ENCODE measurements at places on chromosomes 7 and 10. TPM values are rescaled to one million over a fixed set of nuclear protein-coding genes. Genes with fewer than 3 reads are reported as not detected.

DNA sequence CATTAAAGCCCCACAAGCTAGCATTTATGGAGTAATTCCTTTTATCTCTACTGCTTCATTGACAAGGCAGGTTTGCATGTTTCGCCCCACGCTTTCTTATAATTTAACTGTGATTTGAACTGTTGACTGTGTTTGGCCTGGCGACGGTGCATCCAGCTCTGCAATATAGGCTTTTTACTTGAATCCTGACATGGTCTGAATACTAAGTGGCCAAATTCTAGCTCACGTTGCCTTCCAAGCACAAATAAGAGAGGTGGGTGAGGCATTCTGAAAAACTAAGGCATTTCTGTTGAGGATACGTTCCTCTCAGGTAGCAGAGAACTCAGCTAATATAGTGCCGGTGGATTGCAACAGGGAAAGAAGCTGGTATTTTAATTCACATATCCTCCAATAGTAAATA is 61.8 kb downstream of the NRP1 start:
- DNase-seq: no peak

GRCh38 chr7:55423277-55423711 is 58.2 kb downstream of the LANCL2 start:
- DNase-seq: no peak

DNA sequence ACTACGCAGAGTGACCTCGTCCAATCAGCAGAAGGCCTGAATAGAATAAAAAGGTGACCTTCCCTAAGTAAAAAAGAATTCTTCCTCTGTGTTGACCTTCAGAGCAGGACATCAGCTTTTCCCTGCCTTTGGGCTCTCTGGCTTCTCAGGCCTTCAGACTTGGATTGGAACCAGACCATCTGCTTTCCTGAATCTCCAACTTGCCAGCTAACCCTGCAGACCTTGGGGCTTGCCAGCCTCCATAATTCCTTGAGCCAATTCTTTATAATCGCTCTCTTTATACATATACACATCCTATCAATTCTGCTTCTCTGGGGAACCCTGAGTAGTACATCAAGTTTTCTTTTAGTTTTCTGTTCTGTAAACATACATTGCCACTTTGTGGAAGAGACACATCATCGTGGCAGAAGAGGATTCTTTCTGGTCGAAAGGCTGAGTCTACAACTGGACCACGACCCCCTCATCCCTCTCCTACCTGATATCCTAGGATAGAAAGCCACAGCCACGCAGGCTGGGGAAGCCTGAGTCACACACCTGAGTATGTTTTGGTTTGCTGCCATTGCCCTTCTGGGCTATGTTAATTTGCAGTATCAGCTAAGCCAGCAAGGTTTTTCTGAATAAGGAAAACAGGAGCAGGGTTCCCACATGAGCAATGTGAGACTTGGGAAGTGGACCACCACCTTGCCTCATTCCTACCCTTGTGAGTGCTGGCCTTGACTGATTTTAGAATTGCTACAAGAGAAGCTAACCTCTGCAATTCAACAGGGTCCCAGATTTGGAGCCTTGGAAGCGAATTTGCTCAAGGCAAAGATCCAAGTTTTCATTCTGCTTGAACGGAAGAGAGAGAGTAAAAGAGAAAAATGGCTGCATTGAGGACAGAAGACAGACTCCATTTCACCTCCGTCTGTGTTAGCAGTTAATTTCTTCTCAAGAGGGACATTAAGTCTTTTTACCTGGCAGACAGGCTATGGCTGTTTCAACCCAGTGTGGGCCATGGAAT is 445.2 kb upstream of the FZD8 start:
- no peak for DNase-seq

GRCh38 chr10:12389154-12389734 is 39.9 kb downstream of the CAMK1D start:
- no peak for DNase-seq

DNA sequence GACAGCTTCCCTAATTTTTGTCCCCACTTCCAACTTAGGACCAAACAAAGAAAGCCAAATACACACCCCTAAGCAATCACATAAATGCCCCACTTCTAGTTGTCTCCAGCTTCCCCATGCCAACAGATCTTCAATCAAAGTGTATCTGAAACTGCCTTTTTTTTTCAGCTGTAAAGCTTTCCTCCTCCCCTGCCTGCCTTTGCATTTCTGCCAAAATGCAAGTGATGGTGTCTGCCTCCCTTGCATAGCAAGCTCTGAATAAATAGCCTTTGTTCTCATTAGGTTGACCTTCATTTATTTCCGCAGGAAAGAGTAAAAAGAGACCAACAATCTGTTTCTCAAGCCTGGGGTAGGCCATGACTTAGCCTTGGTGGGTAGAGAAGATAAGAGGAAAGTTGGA is 459.4 kb downstream of the GPAM start:
- DNase-seq: no peak

DNA sequence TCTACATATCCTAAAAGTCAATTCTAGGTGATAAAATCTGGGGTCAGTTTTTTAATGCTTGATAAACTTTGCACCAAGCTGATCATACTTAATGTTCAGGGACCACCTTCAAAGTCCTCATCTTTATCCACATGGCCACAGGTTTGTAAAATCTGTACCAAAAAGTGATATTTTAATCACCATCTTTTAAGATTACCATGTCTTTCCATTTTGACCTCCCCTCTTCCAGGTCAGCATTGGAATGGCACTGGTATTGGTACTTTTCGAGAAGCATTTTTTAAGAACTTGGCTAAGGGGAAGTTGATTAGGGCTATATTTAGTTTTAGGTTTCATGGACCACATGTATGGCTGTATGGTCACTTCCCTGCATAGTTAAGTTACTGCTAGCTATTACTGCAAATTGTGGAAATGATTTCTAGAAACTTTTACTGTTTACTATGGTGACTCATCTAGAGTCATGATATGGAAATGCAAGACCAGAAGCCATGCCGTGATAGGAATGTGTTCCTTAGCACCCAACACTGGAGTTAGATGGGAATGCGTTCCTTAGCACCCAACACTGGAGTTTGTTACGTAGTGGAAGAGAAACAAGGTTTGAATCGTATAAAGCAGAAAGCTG is 50.8 kb upstream of the ABLIM1 start:
- DNase-seq: peak; percentile 58

GRCh38 chr10:69818676-69819239 is 17.1 kb downstream of the COL13A1 start:
- no peak for DNase-seq

DNA sequence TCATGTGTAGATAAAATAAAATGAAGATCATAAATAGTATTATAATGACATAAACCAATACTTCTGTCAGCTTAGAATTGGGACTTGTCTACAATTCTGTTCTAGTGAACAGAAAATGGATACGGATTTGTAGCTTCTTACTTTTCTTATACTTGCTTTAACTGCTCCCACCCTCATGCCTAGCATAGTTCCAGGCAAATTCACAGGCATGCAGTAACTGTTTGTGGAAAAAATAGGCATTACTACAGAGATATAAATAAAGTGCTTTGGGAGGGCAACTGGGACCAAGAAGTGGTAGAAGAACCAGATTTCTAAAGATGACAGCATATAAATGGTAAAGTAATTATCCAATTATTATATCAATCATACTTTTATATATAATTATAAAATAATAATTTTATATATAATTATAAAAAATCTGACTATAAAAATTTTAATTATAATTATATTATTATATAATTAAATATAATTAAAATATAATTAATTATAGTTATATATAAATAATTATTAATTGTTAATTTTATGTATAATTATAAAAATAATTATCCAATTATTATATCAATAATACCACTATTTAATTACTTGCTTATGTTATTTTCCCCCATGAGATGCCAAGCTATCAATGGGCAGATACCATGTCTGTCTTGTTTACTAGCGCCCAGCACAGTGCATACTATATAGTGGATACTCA is 144.1 kb downstream of the NOC3L start:
- no peak for DNase-seq

GRCh38 chr7:103735377-103735776 is 254.1 kb downstream of the RELN start:
- DNase-seq: peak; percentile 2

DNA sequence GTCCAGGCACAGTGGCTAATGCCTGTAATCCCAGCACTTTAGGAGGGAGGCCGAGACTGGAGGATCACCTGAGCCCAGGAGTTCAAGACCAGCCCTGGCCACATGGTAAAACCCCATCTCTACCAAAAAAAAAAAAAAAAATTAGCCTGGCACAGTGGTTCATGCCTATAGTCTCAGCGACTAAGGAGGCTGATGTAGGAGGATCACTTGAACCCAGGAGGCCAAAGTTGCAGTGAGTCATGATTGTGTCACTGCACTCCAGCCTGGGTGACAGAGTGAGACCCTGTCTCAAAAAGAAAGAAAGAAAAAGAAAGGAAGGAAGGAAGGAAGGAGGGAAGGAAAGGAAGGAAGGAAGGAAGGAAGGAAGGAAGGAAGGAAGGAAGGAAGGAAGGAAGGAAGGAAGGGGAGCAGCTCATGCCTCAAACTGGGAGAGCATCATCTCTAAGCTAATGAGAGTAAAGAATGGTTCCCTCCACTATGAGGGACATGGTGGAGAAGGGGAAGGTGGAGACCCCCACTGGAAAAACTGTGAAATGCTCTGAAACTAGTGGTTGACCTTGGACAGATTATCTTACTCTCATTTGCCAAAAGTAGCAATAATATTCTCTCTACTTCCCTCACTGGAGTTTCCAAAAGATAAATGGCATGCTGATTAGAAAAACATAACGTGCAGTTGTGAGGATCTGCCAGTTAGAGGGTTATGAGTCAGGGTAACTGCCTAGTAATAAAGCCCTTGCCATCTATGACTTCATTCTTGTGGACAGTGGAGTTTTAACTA is 16.8 kb downstream of the GIMAP5 start:
- DNase-seq: no peak

DNA sequence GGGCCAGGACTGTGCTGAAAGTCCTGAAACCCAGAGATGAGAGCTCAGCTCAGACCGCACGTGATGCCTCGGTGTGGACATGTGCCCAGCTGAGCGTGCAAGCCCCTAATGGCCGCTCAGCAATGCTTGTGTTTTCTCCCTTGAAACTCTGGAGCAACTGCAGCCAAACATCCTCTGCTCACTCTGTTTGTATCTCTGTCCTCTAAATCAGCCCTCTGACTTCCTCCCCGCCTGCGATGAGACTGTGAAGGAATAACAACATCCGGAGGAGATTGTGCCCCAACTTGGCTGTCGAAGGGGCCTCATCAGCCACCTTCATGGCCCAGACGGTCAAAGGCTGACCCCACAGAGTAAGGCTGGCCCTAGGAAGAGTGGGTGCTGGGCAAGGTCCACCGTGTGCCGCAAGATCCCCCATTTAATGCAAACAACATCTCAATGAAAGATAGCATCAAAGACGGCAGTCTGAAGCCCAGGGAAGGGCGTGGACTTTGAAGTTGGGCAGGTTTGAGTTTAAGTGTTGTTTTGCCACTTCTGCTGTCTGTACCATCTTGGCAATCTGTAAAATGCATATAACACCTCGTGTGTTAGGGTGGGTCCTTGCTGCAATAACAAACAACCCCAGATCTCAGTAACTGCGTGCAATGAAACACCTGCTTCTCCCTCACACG is 39.9 kb downstream of the CALML3 start:
- DNase-seq: no peak

DNA sequence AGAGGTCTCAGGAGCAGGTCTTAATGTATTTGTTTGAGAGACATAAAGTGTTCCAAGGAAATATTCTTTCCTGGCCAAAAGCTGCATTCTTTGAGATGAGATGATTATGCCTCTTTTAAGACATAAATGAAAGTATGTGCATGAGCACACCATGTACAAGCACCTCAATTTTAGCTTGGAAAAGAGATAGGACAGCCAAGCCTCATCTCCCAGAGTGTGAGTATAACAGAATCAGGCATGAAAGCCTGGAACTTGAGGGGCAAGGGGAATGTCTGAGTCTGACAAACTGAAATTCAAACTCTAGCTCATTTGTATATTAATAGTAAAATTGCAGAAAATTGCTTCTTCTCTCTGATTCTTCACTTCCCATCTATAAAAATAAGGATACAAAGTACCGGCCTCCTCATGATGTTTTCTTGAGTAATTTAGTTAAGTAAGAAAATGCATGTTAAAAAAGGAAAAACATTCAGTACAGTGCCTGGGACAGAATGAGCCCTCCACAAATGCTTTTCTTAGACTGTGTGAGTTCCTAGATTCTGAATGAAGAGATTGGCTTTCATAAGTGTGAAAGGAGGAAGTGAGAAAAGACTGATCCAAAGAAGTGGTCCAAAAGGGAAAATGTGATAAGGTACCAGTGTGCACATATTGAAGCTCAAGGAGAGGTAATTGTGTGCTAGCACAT is 1260.9 kb upstream of the SORCS1 start:
- DNase-seq: no peak

GRCh38 chr7:50782375-50783208 is at the start of gene GRB10:
TSS of gene GRB10 (minus strand) at chr7:50782896. CDS start at chr7:50732322, 50,574 bp downstream.
- no peak for DNase-seq

DNA sequence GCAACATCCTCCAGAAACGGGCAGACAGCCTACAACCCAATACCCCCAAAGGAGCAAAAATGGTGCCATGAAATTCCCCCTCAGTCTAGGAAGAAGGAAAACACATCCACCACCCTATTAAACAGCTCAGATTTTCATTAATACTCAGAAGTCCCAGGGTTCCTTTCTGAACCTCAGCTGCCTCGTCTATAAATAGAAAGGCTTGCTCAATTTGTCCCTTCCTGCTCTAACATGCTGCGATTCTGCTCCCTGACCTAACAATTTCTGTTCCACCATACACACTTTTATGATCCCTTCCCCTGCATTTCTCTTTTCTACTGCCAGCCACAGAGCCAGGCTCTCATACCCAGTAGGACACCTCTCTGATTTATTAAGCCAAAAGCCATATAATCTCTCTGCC is 68.1 kb downstream of the MTERF1 start:
- no peak for DNase-seq

GRCh38 chr10:20354166-20354565 is 537.9 kb downstream of the PLXDC2 start:
- DNase-seq: no peak

GRCh38 chr10:3873728-3874461 is 88.9 kb upstream of the KLF6 start:
- DNase-seq: peak; percentile 86

GRCh38 chr7:6168477-6168868 is 104.0 kb downstream of the CYTH3 start:
- no peak for DNase-seq

- DNase-seq: no peak
These were observed 85.9 kb upstream of the PAX2 start for GRCh38 chr10:100659361-100660098.

GRCh38 chr10:132263866-132264265 is 43.9 kb downstream of the STK32C start:
- no peak for DNase-seq

GRCh38 chr7:128236924-128237586 is 4.0 kb upstream of the LEP start:
- peak; percentile 32 for DNase-seq

- peak; percentile 13 for DNase-seq
These were observed 204.9 kb downstream of the DOCK4 start for GRCh38 chr7:112001091-112001826.

- DNase-seq: peak; percentile 86
These were observed 68.8 kb upstream of the GSDME start for GRCh38 chr7:24825931-24826661.

GRCh38 chr10:104262055-104262454 is 6.9 kb upstream of the GSTO2 start:
- no peak for DNase-seq

GRCh38 chr10:3122486-3123205 is 49.9 kb downstream of the PITRM1 start:
- no peak for DNase-seq

- DNase-seq: peak; percentile 64
These were observed 208.4 kb upstream of the KLF14 start for GRCh38 chr7:130942211-130942964.

Gene DOCK1
- polyA plus RNA-seq: 28.3 TPM

Gene CTAGE4
- not detected for polyA plus RNA-seq

Gene RSBN1L
- 9.9 TPM for polyA plus RNA-seq

Gene GNAT3
- not detected for polyA plus RNA-seq

Gene TLX1
- not detected for polyA plus RNA-seq

Gene ACHE
- 0.69 TPM for polyA plus RNA-seq

Gene NEBL
- 13.0 TPM for polyA plus RNA-seq

Gene CPA4
- polyA plus RNA-seq: 15.0 TPM

Data from A549 (cell line).